ENCODE measurements at places on chromosomes 2 and 18. TPM values are rescaled to one million over a fixed set of nuclear protein-coding genes. Genes with fewer than 3 reads are reported as not detected.

The IGFBP2 gene
- total RNA-seq = 38.7 TPM

The TRIM43 gene
- not detected for total RNA-seq

The TGFA gene
- total RNA-seq = not detected

The RNF125 gene
- total RNA-seq = 0.30 TPM

The RASGRP3 gene
- total RNA-seq = 0.45 TPM

The ABCG5 gene
- not detected for total RNA-seq

The DLX2 gene
- total RNA-seq = 0.15 TPM

The TEX44 gene
- total RNA-seq = not detected

The SERPINB10 gene
- not detected for total RNA-seq

The ECEL1 gene
- not detected for total RNA-seq

The OTOF gene
- total RNA-seq = not detected

The EVX2 gene
- not detected for total RNA-seq
